ENCODE measurements at places on chromosomes 4 and X.

GRCh38 chrX:1592470-1593142 lies 1.2 kb downstream of the AKAP17A start:
- no peak for DNase-seq

GRCh38 chr4:189420572-189420971 lies 520.1 kb upstream of the FRG1 start:
- DNase-seq = no peak

- DNase-seq = no peak
These were observed 1124.1 kb downstream of the ADGRL3 start for GRCh38 chr4:62324215-62324614.

GRCh38 chr4:83369831-83370639 lies 35.4 kb upstream of the HPSE start:
- peak; percentile 13 for DNase-seq

GRCh38 chr4:102869569-102870197 lies 891 bp downstream of the CISD2 start:
- no peak for DNase-seq

DNA sequence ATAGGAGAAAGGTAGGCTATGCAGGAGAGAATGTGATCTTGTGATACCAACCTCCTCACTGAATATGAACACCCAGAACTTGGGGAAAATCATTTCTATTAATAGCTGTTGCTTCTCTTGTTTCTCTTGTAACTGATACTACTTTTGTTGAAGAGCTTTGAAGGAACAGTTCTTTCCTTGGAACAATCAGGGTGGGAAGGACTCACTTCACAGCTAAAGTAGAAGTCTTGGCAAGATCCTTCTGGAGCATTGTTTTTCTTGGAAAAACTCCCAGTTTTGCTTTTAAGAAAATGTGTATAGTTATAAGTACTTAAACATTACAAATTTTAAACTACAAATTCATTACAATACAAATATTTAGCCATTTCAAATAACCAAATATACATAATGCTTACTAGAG lies 19.1 kb upstream of the XK start:
- no peak for DNase-seq

GRCh38 chrX:17009856-17010625 lies 63.6 kb downstream of the REPS2 start:
- no peak for DNase-seq

GRCh38 chrX:8848911-8849310 lies 47.7 kb upstream of the FAM9A start:
- no peak for DNase-seq

DNA sequence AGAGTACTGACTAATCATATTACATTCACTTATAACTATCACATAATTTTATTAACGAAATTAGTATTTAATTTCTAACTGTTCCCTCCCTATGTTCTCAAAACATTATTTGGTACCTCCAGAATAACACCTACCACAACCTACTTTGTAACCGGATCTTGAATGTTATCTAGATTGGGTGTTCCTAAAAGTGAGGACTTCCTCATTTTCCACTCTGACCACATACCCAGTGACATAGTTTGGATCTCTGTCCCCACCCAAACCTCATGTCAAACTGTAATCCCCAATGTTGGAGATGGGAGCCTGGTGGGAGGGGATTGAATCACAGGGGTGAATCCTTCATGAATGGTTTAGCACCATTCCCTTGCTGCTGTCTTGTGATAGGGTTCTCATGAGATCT lies 21.8 kb downstream of the NR3C2 start:
- DNase-seq = no peak

- DNase-seq = peak; percentile 60
These were observed 130.1 kb upstream of the TECRL start for GRCh38 chr4:64539234-64539849.
